Left renal cortex interstitium (tissue), 4 donors: ENCODE measurements at places on chromosomes 2 and 18. TPM values are rescaled to one million over a fixed set of nuclear protein-coding genes. Genes with fewer than 3 reads are reported as not detected.

Gene MAP3K19
- polyA plus RNA-seq = 0.33 TPM

Gene STPG4
- polyA plus RNA-seq = 0.22 TPM

Gene KIF1A
- polyA plus RNA-seq = 11.1 TPM

Gene IL1RN
- 2.6 TPM for polyA plus RNA-seq

Gene NPAS2
- 11.7 TPM for polyA plus RNA-seq

GRCh38 chr2:159098361-159098760 lies 129.9 kb downstream of the TANC1 start:
- no peak for DNase-seq

DNA sequence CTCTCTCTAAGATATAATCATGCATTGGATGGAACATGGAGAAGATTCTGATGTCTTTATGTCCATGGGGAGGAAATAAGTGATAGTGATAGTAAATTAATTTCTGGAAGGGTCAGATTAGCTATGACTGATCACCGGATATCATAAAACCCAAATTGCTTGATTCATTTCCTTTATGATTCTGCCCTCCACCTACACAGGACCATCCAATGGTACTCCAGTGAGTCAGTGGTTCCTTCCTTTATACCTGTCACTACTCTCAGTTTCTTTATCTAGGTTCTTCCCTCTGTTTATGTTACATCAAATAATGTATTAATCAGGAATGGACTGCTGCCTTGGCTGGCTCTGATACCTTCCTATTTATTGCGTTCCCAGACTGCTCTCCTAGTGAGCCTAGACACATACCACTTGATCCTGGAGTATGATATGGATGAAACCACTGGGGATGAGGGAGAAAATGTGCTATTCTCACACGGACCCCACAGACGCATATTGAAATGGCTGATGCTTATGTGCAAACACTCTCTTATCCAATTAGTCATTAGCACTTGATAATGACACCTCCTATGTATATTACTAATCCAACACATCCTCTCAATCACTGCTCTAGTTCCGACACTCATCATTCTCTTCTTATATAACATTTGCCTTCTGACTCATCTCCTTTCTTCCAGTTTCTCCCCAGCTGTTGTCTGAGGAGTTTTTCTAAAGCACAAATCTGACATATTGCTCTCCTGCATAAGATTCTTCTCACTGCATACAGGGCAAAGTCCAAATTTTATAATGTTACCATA lies 315.6 kb downstream of the INSIG2 start:
- no peak for DNase-seq

DNA sequence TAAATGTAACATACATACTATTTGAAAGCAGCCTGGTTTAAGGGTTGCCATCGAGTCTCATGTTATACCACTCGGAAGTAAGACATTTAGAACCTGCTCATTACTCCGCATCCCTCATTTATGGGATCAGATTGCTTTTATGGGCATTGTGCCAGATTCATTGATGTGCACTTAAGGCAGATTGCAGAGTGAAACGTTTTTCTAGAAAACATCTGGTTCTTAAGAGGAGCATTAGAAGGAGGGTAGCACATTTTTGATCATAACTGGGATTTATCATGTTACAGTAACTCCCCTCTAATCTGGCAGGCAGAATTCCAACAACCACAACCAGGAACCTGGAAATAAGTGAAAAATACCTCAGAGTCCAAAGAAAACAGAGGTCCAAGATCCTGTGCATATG lies 74.2 kb upstream of the GALNT3 start:
- DNase-seq = no peak

DNA sequence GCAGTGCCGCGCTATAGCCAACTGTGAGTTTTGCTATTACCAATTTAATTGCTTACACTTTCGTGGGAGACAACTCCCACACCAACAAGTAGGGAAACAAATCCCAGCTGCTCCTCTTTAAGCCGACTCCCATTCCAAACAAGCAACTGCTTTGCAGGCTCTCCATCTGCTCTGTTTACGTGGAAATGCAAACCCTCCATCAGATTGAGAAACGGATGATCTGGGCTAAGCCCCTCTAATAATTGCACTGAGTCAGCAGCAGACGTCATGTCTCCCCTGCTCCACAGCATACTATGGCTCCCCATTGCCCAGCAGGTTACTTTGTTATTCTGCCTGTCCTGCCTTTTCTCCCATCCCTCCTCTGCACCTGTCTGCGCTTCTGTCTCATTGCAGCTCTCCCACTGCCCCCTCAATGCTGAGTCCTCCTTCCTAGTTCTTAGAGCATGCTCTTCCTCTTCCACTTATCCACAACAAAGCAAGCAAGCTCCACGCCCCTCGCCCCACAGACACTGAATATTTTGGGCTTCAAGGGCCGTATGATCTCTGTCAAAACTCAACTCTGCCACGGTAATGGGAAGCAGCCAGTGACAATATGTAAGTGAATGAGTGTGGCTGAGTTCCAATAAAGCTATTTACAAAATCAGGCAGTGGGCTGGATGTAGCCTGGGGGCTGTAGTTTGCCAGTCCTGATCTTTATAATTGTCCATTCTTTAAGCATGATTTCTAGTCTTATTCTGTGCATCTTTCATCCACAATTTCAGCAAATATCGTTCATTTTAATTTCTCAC lies 39.5 kb upstream of the ARL4C start:
- no peak for DNase-seq

DNA sequence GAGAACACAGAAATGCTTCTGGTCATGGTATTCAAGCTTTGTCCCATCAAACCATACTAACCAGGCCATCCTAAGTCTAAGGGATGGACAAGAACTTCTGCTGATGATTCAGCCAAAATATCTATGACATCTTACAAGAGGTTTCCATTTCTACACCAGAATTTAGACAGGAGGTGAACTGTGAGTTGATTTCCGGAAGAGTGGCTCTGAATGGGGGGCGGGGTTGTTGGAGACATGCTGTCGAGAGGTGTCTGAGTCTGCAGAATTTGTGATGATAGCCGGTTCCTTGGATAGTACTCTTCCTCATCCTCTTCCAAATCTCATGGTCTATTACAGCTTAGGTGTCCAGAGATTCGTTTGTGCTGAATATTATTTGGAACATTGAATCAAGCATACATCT lies 408.7 kb upstream of the TCF4 start:
- DNase-seq = no peak
